NCI-H1092 (cell line): ENCODE measurements at places on chromosomes 7 and 10.
A peak's percentile ranks its signal among the peaks of the same experiment; 100 is the strongest.

DNA sequence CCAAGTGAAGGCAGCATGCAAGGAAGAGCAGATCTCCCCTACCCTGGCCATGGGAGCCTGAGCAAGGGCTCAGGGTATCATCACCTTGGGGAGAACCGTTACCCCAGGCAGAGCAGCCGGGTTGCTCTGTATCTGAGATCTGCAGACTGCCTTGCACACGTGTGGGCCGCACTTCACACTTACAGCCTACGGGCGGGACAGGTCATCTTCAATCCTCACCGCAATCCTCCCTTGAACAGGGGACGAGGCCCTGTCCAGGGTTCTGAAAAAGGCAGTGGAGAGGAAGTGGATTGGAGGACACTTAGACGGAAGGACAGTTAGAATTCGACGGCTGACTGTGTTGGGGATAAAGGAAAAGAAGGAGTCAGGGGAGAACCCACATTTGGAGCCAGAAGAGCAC is 51.4 kb downstream of the NPS start:
- DNase-seq, result no peak

- no peak for DNase-seq
Observed at GRCh38 chr10:103114876-103115275, 78.2 kb downstream of the NT5C2 start.

GRCh38 chr10:47453141-47454007 is 30.5 kb downstream of the ANXA8 start:
- DNase-seq, result no peak

- DNase-seq, result no peak
Observed at GRCh38 chr7:74371381-74372341, 82.0 kb upstream of the GTF2IRD1 start.

GRCh38 chr10:121168545-121169216 is 317.5 kb downstream of the WDR11 start:
- DNase-seq, result peak; percentile 4

DNA sequence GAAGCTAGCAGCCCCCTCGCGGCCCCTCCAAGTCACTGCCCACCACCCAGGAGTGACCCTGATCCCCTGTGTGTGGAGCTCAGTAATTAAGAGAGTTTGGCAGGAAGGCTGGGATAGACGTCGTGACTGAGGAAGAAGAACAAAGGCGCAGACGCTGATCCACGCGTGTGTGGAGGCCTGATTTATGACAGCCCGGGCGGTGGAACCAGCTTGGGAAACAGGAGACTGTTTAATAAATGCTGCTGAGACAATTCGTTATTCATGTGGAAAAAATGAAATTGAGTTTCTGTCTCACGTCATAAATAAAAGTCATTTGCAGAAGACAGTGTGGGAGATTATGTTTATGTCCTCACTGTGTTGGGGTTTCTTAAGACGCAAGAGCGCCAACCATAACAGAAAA is 130.8 kb downstream of the ELFN1 start:
- no peak for DNase-seq

GRCh38 chr10:104579136-104579535 is 62.0 kb upstream of the SORCS3 start:
- no peak for DNase-seq

DNA sequence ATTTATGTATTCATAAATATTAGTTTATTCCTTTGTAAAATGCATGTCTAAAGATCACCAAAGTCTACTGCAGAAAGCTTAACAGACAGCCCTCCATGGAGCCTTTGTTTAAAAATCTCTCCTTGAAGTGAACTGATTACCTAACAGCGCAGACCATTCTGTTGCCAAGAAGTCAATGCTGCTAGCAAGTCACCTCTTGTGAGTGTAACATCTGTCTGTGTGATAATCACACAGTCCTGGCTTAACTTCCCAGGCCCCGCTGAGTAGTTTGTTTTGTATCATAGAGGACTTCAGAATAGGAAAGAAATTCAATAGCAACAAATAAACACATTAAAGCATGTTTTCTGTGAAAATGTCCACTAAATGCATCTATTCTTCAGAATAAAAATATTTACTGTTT is 435.3 kb upstream of the IGFBP3 start:
- no peak for DNase-seq

DNA sequence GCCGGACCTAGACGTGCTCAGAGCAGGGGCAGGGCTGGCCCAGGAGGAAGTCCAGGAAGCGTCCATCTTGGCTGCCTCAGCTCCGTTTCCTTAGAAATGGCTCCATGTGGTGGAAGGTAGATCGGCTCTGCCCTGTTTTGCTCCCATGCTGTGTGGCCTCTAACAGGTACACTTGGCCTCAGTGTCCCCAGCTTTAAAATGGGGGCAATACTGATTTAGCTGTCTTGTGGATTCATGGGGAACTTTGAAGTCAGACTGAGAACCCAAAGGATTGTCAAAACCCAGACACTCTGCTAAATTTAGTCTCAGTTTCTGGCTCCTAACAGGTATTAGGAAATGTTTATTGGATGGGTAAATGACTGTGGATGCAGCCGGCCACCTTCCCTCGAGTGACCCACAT is 15.9 kb downstream of the MTURN start:
- no peak for DNase-seq

DNA sequence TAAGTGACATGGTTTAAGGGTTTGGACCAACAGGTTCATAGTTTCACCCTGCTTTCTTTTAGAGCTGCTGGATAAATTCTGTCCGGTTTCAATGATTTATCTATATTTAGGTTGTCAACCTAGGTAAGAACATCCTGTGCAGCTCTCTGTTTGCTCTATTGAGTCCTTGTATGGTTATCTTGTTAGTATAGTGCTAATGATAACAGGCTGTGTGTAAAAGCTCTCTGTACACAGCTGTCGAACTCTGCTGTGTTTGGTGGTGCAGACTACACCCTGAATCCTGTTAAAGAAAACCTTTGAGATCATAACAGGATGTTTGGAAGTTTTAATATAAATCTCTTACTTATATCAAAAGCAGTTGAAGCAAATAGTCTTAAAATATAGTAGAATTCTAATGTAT is 219.2 kb downstream of the SDK1 start:
- DNase-seq, result peak; percentile 75

- DNase-seq, result no peak
Observed at GRCh38 chr10:78134773-78135306, 101.2 kb downstream of the RPS24 start.

- no peak for DNase-seq
Observed at GRCh38 chr10:78248651-78249464, 215.2 kb downstream of the RPS24 start.

- no peak for DNase-seq
Observed at GRCh38 chr7:15620491-15621185, 58.8 kb upstream of the AGMO start.

- DNase-seq, result peak; percentile 78
Observed at GRCh38 chr7:105652359-105652993, 71.2 kb upstream of the EFCAB10 start.

DNA sequence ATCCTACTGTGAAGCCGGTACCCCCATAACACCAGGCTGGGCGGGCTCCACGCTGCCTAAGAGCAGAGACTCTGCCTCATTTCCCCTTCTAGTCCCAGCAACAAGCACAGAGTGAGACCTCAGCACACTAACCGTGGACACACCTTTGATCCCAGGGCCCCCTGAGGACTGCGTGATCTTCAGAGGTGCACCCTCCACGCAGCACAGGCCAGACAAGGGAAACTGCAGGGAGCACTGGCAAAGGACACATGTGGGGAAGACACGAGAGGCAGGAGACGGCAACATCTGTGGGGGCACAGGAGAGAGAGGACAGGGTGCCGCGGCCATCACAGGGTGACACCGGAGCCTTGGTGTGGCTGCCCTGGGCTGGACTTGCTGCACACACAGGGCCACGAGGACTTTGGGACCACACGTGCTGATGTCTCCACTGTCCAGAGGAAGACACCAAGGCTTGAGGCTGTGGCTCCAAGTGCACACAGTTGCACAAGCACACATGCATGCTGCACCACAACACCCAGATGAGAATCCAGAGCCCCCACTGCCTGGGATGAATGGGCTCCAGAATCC is 128.8 kb downstream of the PTPRN2 start:
- DNase-seq, result no peak

DNA sequence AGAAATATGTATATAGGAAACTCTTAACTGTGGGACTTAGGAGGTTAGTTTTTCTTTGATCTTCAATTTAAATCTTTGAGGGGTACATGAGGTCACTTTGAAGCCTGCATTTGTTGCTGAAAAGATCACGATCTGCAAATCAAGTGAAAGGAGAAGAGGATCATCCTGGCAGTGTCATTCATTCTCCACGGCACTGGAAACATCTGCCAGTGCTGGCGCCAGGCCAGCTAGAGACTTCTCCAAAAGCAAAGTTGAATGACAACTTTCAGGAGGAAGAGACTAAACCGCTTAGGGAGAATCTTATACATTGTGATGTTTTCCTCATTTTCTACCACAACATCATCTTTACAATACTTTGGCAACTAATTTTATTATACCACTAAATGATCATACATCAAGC is 42.5 kb downstream of the MRC1 start:
- DNase-seq, result no peak

GRCh38 chr10:118979661-118980060 is 49.9 kb upstream of the NANOS1 start:
- DNase-seq, result no peak

DNA sequence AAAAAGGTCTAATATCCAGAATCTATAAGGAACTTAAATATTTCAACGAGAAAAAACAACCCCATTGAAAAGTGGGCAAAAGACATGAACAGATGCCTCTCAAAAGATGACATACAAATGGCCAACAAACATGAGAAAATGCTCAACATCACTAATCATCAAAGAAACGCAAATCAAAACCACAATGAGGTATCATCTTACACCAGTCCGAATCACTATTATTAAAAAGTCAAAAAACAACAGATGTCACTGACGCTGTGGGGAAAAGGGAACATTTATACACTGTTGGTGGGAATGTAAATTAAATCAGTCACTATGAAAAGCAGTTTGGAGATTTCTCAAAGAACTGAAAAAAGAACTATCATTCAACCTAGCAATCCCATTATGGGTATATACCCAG is 6.0 kb downstream of the VWDE start:
- DNase-seq, result no peak

DNA sequence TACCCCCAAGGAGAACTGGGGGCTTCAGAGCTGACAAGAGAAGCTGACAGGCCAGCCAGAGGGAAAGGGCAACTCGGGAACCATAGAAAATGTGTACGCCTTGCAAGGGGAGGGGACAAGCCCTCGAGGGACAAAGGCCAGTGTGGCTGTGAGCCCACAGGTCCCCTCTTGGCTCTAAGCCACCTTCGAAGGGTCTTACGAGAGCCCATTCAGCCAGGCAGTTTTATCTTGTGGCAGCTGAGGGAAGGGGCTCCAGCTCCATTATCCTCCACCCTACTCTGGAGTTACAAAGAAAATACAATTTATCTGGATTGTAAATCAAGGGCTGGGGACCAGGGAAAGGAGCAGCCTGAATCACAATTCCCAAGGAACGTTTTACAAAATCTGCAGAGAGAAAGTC is 159.5 kb upstream of the ZMIZ1 start:
- peak; percentile 39 for DNase-seq

DNA sequence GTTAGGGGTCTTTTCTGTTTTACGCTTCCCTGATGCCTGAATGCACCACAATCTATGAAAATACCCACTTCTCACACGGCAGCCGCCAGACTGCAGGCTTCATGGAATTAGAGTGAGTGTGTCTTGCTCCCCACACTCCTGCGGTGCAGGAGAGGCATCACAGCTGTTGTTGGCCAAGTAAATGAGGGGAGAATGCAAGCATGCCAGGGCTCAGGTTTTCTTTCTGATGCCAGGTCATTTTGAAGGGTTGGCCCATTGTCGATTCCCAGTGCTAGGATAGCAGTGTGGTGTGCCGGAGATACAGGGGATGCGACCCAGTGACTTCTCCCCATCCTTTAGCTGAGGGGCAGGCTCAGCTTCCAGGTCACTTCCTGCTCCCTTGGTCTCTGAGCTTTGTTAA is 16.3 kb downstream of the CXCL12 start:
- DNase-seq, result no peak

DNA sequence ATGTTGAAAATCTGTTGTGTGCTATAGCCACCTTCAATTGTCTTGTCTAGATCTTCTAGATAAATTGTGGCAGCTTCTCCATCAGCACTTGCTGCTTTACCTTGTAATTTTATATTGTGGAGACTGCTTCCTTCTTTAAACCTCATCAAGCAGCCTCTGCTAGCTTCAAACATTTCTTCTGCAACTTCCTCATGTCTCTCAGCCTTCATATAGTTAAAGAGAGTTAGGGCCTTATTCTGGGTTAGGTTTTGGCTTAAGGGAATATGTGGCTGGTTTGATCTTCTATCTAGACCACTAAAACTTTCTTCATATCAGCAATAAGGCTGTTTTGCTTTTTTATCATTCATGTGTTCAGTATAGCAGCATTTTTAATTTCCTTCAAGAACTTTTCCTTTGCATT is 128.2 kb downstream of the ADAM22 start:
- no peak for DNase-seq

DNA sequence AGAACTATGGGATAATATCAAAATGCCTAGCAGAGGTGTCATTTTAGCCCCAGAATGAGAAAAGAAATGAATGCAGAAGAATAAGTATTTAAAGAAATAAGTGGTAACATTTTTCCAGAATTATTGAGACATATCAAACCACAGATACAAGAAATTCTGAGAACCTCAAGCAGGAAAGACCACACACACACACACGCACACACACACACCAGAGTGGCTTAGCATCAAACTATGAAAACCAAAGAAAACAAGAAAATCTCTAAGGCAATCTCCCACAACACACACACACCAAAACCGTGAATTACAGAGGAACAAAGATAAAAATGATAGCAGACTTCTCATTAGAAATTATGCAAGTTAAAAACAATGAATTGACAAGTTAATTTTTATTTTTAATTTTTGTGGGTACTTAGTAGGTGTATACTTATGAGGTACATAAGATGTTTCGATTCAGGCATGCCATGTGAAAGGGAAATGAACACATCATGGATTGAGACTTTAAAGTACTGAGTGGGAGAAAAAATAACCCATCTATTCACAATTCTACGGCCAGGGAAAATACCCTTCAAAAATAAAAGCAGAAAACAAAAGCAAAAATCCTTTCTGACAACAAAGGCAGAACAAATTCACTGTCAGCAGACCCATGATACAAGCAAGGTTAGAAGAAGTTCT is 14.6 kb downstream of the PPIF start:
- DNase-seq, result no peak

DNA sequence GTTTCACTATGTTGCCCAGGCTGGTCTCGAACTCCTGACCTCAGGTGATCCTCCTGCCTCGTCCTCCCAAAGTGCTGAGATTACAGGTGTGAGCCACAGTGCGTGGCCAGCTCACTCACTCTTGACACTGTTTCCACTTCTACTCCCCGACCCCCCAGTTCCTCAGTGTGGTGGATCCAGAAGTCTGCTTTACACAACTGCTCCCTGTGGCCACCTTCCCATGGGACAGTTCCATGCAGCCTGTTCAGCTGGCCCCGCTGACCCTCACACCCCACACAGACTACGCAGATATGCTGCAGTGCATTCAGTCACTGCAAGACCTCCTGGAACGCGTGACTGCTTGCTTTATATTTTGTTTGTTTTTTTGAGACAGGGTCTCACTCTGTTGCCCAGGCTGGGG is 86.4 kb downstream of the SEPTIN14 start:
- DNase-seq, result no peak
